ENCODE measurements at places on chromosomes 16 and 17.
A peak's percentile ranks its signal among the peaks of the same experiment; 100 is the strongest.

- no peak for DNase-seq
Measured at GRCh38 chr17:17196776-17197175, 9.4 kb downstream of the PLD6 start.

DNA sequence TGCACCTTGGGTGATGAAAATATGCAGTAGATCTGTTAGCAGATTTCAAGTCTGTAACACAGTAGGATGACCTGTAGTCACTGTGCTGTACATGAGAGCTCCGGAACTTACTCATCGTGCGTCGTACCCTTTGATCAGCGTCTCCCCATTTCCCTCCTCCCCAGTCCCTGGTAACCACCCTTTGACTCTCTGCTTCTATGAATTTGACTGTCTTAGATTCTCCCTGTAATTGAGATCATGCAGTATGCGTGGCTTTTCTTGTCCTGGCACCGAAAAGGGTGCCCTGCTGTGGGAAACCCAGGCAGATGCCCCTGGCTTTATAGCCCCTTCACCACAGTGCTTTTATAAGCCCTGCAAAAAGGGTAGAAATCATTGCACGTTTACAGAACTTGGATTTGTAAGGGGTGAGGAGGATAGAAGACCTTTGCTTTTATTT, 20.5 kb downstream of the CLEC16A start:
- DNase-seq = no peak

- DNase-seq = no peak
Measured at GRCh38 chr17:62070900-62071299, 5.8 kb upstream of the MED13 start.

- no peak for DNase-seq
Measured at GRCh38 chr16:30184096-30184890, 891 bp downstream of the CORO1A start.

- no peak for DNase-seq
Measured at GRCh38 chr16:28283173-28283572, 9.2 kb upstream of the SBK1 start.

DNA sequence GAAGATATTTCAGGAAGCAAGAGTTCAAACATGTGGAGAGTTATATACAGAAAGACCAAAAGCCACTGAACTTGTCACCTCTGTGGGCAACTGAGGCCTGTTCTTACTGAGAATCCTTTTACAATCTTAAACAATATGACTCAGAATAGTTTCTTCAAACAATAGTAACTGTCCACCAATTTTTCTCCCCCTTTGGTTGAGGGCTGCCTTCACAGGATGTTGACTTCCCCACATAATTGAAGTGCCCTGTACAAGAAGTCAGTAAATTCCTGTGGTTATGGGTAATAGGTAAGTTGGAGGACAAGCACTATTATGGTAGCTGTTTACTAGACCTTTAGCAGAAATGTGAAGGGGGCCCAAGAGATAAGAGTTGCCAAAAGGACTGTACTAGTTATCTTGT, 215.8 kb downstream of the CDH8 start:
- no peak for DNase-seq

DNA sequence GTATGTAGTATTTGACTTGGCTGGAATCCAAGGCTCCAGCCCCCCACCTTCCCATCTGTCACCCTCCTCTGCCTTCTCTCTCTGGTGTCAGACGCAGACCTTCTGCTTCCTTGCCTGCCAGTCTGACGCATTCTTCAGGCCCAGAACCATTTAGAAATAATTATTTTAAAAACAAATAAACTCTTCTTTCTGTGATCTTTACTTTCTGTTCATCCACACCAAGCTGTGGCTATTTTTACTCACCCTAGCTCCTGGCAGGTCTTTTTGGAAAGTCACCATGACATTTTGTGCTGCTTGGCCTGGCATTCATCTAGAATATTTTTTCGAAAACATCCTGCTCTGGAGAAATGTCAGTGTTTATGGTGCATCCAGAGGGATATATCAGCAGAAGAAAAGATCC, 330.7 kb upstream of the ASIC2 start:
- no peak for DNase-seq

GRCh38 chr16:34743115-34743514, 1283.7 kb downstream of the TP53TG3F start:
- DNase-seq = no peak

DNA sequence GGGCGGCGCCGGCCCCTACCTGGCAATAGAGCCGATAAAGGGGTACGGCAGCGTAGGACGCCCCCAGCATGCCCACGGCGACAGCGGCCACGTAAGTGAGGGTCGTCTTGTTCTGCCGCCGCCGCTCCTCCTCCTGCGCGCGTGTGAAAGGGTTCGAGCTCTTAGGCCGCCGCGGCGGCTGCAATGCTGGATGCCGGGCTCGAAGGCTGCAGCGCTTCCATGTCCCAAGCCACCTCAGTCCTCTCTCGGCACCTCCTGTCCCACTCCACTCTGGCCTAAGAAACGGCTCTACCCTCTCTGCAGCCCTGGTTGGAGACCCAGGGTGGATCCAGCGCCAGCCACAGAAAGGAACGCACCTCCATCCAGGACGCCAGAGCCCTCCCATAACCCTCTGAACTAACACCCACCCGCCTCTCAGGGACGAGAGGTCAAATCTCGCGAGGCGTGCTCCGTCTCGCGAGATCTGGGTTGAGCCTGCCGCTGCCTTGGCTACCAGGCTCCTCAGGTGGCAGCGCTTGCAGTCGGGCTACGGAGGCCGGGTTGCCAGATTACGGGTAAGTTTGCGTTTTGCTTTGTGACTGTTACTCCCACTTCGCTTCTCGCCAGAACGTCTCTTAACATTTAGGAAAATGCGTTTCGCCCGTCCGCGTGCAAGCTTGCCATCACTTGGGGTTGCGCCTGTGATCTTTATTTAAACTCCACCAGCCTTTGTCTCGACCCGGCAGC, at the start of the genes COX11 and STXBP4:
COX11 (minus strand) TSS at position 393 of the 726 bp plus-strand sequence; CDS start at position 385, 8 bp downstream.
STXBP4 (plus strand) TSS at position 504 of the 726 bp plus-strand sequence. CDS start 17,455 bp downstream, outside the sequence.
- peak; percentile 86 for DNase-seq

DNA sequence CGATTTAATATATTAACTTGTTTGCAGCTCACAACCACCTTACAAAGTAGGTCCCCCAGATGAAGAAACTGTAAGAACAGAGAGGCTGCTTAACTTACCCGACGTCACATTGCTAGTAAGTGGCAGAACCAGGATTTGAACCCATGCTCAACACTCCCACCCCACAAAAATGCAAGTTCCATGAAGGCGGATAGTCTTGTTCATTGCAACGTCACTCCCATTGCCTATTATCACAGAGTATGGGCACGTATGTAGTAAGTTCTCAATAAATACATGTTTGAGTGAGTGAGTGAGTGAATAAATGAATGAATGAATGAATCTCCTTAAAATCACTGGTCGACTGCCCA, 1.1 kb downstream of the USP31 start:
- no peak for DNase-seq

- DNase-seq = no peak
Measured at GRCh38 chr16:85502357-85502756, 110.8 kb upstream of the GSE1 start.

- no peak for DNase-seq
Measured at GRCh38 chr16:20107083-20107482, 33.4 kb upstream of the GPR139 start.

- no peak for DNase-seq
Measured at GRCh38 chr17:56583772-56584171, 9.7 kb upstream of the NOG start.

DNA sequence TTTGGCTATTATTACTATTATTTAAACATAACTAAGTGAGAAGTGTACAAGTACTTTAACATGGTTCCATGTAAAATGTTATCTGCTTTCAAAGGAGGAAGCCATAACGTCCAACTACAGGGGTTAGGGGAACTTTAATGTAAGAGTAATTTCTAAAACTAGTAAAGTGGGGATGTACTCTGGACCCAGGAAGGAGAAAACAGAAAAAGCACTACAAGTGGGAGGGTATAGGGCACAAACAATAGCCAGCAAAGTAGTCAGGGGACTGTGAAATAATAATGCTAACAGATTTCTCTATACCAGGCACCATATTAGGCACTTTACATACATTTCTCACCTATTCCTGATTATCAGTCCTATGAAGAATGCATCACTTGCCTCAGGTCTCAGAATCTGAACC, 19.6 kb downstream of the USP31 start:
- DNase-seq = no peak

GRCh38 chr17:56835264-56835585, 1.3 kb downstream of the DGKE start:
- DNase-seq = no peak

GRCh38 chr16:84643180-84643583, 5.1 kb upstream of the KLHL36 start:
- DNase-seq = peak; percentile 80

DNA sequence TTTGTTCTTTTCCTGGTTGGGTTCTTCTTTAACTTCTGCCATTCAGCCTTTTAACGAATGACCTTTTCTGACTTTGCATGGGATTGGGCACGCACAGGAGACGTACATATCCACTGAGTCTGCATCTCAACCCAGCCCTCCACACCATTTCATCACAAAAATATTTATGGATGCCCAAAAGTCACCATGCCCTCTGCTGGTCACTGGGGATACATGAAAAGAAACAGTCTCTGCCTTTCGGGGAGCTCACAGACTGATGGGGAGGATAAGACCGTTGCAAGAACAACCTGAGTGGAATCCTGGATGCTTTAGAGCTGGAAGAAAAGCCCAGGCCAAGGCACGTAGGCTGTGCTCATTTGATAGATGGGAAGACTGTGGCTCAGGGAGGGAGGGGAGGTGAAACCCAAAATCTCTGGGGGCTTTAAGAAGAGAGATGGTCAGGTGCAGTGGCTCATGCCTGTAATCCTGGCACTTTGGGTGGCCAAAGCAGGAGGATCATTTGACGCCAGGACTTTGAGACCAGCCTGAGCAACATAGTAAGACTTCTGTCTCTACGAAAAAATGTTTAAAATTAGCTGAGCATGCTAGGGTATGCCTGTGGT, 7.9 kb upstream of the MT2A start:
- DNase-seq = no peak

DNA sequence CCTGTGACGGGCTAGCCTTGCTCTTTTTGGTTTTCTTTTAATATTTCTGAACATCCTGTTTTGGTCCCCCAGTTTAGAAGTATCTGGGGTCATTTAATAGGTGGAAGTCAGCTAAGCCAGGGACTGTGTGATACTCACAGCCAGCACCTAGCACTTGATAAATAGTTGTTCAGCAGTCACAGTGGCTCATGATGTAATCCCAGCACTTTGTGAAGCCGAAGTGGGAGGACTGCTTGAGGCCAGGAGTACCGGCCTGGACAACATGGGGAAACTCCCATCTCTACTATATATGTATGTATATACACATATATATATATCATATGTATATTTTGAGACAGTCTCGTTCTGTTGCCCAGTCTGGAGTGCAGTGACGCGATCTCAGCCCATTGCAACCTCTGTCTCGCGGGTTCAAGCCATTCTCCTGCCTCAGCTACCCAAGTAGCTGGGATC, 1.8 kb upstream of the ZNRF1 start:
- no peak for DNase-seq

GRCh38 chr17:78391843-78392242, 13.4 kb downstream of the PGS1 start:
- DNase-seq = no peak

GRCh38 chr17:73645050-73645871, 1.0 kb upstream of the SDK2 start:
- DNase-seq = no peak

- peak; percentile 27 for DNase-seq
Measured at GRCh38 chr17:68981288-68981687, 26.1 kb upstream of the ABCA8 start.

GRCh38 chr16:802914-803753, 2.6 kb upstream of the GNG13 start:
- DNase-seq = no peak

GRCh38 chr17:77438241-77439188, 297.7 kb downstream of the SEC14L1 start:
- no peak for DNase-seq

DNA sequence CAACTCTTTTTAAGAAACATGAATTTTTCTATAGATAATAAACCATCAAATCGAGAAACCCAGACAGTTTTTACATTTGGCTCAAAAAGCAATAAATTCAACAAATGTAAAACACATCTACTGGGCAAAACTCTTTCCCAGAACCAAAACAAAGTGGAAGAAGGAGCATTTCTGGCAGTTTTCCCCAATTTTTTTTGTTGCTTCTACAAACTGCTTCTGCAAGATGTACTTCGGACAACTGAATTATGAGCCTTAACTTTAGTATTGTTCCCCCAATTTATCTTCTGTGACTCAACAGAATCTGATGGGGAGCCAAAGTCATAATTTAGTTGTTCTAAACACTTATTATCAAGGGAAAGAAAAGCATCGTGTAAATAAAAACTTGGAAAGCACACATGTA, 1047.2 kb downstream of the CDH11 start:
- DNase-seq = no peak

DNA sequence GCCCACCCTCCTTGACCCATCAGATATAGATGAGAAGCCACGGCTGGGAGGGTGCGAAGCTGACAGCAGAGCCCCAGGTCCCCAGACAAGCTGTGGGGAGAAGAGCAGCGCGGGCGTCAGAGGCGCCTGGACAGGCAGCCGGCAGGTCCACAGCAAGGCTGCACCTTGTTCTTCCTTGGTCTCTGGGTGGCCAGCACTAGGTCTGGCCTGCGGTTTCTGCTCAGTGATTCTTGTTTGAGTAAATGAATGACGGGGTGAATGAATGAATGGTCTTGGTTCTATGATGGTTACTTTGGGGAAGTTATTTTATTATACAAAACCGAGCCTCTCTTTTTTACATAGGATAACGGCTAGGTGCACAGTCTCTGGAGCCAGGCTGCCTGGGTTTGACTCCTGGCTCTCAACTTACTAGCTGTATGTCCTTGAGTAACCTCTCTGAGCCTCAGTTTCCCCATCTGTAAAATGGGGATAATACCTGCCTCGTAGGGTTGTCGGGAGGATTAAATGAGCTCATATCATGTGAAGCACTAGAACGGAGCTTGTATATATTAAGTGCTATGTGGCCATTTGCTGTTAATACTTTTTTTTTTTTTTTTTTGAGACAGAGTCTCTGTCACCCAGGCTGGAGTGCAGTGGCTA, 86.1 kb downstream of the RAB11FIP4 start:
- DNase-seq = no peak

GRCh38 chr16:9817586-9817985, 364.6 kb downstream of the GRIN2A start:
- DNase-seq = no peak

GRCh38 chr17:33152783-33153182, 140.3 kb downstream of the ASIC2 start:
- DNase-seq = no peak
